ENCODE measurements at places on chromosomes 2 and 18. TPM values are rescaled to one million over a fixed set of nuclear protein-coding genes. Genes with fewer than 3 reads are reported as not detected.

The BIRC6 gene
- 21.7 TPM for polyA plus RNA-seq

The EVA1A gene
- polyA plus RNA-seq, result 93.2 TPM

The QPCT gene
- 0.61 TPM for polyA plus RNA-seq

The CDH2 gene
- 14.2 TPM for polyA plus RNA-seq

GRCh38 chr2:196337208-196337953, 166.0 kb upstream of the STK17B start:
- H3K4me1 ChIP-seq, result no peaks in the 10 kb centered on the region
- no peak for DNase-seq
- H3K36me3 ChIP-seq, result no peaks in the 10 kb centered on the region
- no peaks in the 10 kb centered on the region for H3K27me3 ChIP-seq
- no peak overlapping the region for H3K4me3 ChIP-seq
- H3K27ac ChIP-seq, result no peak overlapping the region

DNA sequence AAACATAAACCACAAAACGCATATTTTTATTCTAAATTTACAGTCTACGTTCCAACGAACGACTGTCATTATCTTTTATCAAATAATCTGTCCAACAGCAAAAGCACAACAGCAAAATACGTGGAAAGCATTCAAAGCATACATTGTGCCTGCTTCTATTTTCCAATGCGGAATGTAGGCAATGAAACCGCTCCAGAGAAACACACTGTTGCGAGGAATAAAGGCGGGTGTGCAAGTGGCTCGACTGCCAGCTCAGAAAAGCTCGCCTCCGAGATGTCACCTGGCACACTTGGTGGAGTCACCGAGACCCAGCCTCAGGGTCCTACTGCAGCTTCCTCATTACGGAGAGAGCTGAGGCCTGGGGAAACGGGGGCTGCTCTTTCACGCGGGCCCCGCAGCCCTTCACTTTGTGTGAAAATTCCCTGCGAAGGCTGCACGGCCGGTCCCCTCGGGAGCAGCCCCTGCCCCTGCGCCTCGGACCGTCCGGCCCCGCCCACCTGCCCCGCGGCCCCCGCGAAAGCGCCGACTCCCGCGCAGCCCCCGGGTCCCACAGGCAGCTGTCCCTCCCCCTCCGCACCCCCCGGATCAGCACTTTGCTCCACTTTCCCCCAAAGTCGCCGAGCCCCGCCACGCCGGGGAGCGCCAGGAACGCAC, 752 bp downstream of the MGAT4A start:
- no peaks in the 10 kb centered on the region for H3K36me3 ChIP-seq
- no peaks in the 10 kb centered on the region for H3K27me3 ChIP-seq
- peak overlapping the region; percentile 68 for H3K27ac ChIP-seq
- DNase-seq, result peak; percentile 51
- H3K4me3 ChIP-seq, result peak overlapping the region; percentile 90

- H3K36me3 ChIP-seq, result peaks cover 8% of the 10 kb centered on the region
- no peak overlapping the region for H3K4me3 ChIP-seq
Observed at GRCh38 chr2:232920760-232921159, 50.7 kb downstream of the SNORC start.

GRCh38 chr2:10089565-10090190, 9.5 kb upstream of the CYS1 start:
- H3K4me1 ChIP-seq, result no peaks in the 10 kb centered on the region
- no peak overlapping the region for H3K4me3 ChIP-seq
- DNase-seq, result no peak

DNA sequence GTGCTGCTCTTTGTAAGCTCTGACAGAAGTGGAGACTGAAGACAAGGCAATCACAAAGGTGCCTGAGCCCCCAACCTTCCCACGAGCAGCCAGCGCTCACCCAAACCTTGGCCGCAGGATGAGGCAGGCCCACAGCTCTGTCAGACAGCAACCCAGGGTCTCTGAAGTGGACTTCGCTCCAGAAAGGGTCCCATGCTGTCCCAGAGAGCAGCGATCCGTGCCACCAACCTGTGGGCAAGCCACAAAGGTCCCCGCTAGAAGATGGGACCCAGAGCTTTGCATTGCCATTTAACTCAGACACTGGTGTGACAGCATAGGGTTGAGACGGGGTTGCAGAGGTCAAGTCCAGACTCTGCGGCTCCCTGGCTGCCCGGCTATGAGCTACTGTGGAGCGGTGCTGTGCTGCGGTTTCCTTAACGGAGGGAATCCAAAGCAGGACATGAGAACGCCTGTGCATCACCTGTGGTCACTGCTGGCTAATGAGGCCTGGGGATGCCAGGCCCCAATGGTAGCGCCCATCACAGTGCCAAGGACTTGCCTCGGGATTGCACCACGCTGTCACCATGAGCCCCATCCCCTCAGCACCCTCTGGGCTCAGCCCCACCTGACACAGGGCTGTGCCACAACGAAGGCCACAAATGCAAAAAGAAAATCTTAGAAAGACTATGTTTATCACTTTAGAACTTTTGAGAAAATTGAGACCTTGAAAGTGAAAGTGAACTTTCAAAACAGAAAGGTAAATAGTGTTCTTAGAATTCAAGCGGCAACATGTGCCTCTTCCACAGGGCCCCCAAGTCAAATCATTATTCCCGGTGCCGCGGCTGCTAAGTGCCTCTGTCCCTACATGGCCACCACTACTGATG, 103.4 kb downstream of the HDAC4 start:
- DNase-seq, result no peak
- H3K27me3 ChIP-seq, result no peaks in the 10 kb centered on the region
- no peaks in the 10 kb centered on the region for H3K36me3 ChIP-seq

DNA sequence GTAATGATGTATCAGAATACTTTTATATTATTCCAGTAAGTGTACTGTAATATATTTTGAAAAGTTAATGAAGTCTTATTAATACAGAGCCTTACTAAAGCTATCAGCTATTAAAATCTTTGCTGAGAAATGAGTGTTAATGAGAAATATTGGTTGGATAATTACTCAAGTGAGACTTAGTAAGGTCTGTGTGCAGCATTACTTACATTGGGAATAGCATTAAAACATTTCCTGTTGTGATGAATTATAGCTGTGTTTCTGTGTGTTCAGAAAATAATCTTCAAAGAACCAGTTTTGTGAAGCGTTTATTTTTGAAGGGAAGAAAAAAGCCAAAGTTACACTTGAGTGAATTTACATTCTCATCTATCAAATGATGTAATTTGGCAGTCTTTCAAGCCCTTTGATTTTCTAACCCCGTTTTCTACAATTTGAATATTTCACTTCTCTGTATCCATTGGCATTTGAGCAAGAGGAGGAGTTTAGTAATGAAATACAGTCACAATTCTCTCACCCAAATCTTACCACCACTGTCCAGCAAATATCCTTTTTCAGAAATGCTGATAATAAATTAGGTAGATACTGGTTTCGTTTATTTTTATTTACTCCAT, 123.5 kb upstream of the BOD1L2 start:
- H3K36me3 ChIP-seq, result no peaks in the 10 kb centered on the region
- no peak for DNase-seq
- no peak overlapping the region for H3K27ac ChIP-seq
- H3K27me3 ChIP-seq, result no peaks in the 10 kb centered on the region

DNA sequence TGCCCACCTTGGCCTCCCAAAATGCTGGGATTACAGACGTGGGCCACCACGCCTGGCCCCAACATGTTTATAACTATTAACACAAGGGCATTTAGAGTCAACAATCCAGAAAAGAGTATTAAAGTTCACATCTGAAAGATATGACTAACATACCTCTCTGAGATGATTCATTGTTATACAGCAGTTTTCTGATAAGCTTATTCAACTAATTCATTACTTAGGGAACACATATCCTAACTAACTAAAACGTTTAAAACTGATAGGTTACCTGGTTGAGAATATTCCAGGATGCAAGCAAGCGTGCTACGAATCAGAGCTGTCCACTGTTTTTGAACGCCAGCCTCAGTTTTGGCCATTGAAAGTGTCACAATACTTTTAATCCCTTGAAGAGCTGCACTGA, 34.0 kb upstream of the STRN start:
- H3K4me3 ChIP-seq, result no peak overlapping the region
- H3K27ac ChIP-seq, result no peak overlapping the region
- DNase-seq, result no peak
- H3K4me1 ChIP-seq, result no peaks in the 10 kb centered on the region
- H3K36me3 ChIP-seq, result peaks cover 41% of the 10 kb centered on the region

DNA sequence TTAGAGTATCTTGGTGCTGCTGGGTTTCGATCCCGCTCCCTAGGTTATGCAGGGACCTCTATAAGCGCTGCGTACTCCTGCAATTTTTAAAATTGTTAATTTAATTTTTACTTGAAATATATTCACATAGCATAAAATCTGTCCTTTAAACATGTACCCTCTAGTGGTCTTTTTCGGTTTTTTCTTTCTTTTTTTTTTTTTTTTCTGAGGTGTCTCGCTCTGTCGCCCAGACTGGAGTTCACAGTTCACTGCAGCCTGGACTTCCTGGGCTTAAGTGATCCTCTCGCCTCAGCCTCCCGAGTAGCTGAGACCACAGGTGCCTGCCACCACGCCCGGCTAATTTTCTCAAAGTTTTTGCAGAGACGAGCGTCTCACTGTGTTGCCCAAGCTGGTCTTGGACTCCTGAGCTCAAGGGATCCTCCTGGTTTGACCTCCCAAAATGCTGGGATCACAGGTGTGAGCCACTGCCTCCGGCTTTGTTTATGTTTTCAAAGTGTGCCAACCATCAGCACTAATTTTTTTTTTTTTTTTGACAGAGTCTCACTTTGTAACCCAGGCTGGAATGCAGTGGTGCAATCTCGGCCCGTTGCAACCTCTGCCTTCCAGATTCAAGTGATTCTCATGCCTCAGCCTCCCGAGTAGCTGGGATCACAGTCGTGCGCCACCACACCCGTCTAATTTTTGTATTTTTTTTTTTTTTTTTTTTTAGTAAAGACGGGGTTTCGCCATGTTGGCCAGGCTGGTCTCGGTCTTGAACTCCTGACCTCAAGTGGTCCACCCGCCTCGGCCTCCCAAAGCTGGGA, 585 bp upstream of the MOB1A start:
- no peaks in the 10 kb centered on the region for H3K27me3 ChIP-seq
- H3K4me3 ChIP-seq, result peak overlapping the region; percentile 97
- H3K27ac ChIP-seq, result peak overlapping the region; percentile 95
- H3K36me3 ChIP-seq, result no peaks in the 10 kb centered on the region
- no peak for DNase-seq

- H3K36me3 ChIP-seq, result no peaks in the 10 kb centered on the region
- no peaks in the 10 kb centered on the region for H3K27me3 ChIP-seq
- H3K4me3 ChIP-seq, result no peak overlapping the region
- DNase-seq, result no peak
- H3K27ac ChIP-seq, result peak overlapping the region; percentile 55
Observed at GRCh38 chr2:56474412-56475158, 290.8 kb downstream of the CCDC85A start.

GRCh38 chr2:42233976-42234441, 64.9 kb downstream of the EML4 start:
- H3K4me3 ChIP-seq, result no peak overlapping the region
- H3K36me3 ChIP-seq, result no peaks in the 10 kb centered on the region

DNA sequence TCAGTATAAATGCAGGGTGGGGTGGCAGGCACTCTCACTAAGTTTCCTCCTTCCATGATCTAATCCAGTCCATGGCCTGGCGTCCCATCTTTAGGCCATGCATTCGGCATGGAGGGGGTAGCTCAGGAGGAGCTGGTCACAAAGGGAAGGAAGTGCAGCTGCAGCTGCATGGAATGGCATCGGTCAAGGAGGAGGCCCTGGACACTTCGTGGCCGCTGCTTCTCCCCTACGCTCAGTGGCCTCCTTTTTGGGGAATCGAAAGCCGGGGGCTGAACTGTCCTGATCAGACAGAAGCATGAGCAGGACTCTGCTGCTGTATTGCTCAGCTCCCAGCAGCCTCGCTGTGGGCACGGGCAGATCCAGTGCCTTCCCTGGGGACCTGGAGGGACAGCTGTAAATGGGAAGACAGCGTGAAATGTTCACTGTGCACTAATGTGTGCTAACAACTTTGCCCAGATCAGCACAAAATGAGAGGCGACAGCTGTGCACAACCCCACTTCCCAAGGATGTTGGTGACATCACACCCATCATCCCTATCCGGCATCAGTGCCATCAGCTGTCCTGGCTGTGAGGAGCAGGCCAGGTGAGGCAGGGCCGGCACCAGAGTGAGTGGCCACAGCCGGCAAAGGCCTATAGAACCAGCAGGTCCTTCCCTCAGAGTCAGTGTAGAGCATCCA, 520.1 kb upstream of the RAB6C start:
- H3K27me3 ChIP-seq, result no peaks in the 10 kb centered on the region
- H3K27ac ChIP-seq, result no peak overlapping the region
- H3K4me1 ChIP-seq, result no peaks in the 10 kb centered on the region
- H3K36me3 ChIP-seq, result no peaks in the 10 kb centered on the region
- H3K4me3 ChIP-seq, result no peak overlapping the region
- DNase-seq, result no peak

GRCh38 chr2:187383043-187383800, 64.8 kb downstream of the CALCRL start:
- no peaks in the 10 kb centered on the region for H3K27me3 ChIP-seq
- H3K4me1 ChIP-seq, result no peaks in the 10 kb centered on the region
- H3K36me3 ChIP-seq, result no peaks in the 10 kb centered on the region
- no peak for DNase-seq
- no peak overlapping the region for H3K4me3 ChIP-seq

- peak overlapping the region; percentile 93 for H3K27ac ChIP-seq
- H3K36me3 ChIP-seq, result peaks cover 2% of the 10 kb centered on the region
- no peak for DNase-seq
- no peaks in the 10 kb centered on the region for H3K27me3 ChIP-seq
- peak overlapping the region; percentile 50 for H3K4me3 ChIP-seq
Observed at GRCh38 chr2:238425979-238426567, 654 bp upstream of the ASB1 start.

DNA sequence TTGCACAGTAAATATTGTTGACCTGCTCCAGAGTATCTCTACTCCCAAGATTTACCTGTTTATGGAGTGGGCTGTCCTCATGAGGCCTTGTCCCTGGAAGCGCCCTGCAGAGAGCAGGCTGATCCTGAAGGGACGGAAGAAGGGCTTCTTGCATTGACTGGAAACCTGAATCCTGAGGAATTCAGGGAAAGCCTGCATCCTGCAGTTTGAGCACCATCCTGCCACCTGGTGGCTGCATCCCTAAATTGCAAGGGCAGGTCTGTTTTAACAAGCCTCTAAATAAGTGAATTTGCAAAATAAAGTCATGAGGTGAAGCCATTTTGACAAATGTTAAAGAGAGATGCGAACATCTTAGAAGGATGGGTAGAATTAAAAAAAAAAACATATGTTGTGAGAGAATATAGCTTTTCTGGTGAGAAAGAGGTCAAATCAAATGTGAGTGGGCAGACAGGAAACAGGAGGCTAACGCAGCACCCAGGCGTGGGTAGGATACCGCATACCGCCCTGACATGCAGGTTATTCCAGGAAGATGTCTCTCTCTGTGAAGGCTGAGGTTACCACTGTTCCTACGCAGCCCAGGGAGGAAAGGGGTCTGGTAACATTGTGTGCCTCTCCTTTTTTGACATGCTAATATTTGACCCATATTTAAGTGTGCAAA, 754.9 kb downstream of the RNF144A start:
- H3K36me3 ChIP-seq, result no peaks in the 10 kb centered on the region
- no peak overlapping the region for H3K4me3 ChIP-seq
- peak; percentile 52 for DNase-seq
- H3K27me3 ChIP-seq, result no peaks in the 10 kb centered on the region
- no peaks in the 10 kb centered on the region for H3K4me1 ChIP-seq
- H3K27ac ChIP-seq, result no peak overlapping the region

Measured in liver (tissue), 10 donors.